Thymus (tissue), 14 donors: ENCODE measurements at places on chromosomes 1 and 21. TPM values are rescaled to one million over a fixed set of nuclear protein-coding genes. Genes with fewer than 3 reads are reported as not detected.

Gene S100B
- 36.5 TPM for total RNA-seq

Gene FABP3
- 5.2 TPM for total RNA-seq

Gene ATP6V1G3
- total RNA-seq: not detected

Gene CD244
- 10.3 TPM for total RNA-seq

Gene UQCRHL
- total RNA-seq: 9.0 TPM

Gene CRYBG2
- total RNA-seq: 0.76 TPM

Gene ELAVL4
- 2.1 TPM for total RNA-seq

Gene RAB42
- 51.5 TPM for total RNA-seq

Gene SLC9C2
- 0.09 TPM for total RNA-seq

Gene NGF
- 0.47 TPM for total RNA-seq

Gene TCHHL1
- 0.05 TPM for total RNA-seq

Gene SPRR3
- total RNA-seq: 0.28 TPM

DNA sequence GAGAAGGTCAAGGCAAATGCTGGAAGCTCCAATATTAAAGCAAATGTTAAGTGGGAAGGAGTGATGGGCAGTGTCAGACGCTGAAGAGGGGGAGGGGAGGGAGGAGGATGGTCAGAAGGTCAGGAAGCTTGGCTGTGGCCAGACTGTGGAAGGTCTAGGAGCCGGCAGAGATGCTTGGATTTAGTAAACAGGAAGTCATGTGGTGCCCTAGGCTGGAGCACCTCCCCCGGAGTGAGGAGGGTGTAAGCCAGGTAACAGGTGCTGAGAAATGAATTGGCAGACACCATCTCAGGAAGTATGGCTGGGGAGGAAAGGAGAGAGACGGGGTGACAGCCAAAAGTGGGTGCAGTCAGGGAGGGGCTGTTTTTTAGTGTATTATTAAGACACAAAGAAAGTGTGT is 17.7 kb downstream of the CSMD2 start:
- no peak for DNase-seq
- no peaks in the 10 kb centered on the region for H3K27me3 ChIP-seq
- no peak overlapping the region for H3K27ac ChIP-seq
- H3K4me1 ChIP-seq: no peaks in the 10 kb centered on the region
- no peak overlapping the region for H3K4me3 ChIP-seq

GRCh38 chr1:108327534-108328466 is 83.9 kb upstream of the NBPF4 start:
- no peak overlapping the region for H3K4me3 ChIP-seq
- no peaks in the 10 kb centered on the region for H3K4me1 ChIP-seq
- no peaks in the 10 kb centered on the region for H3K27me3 ChIP-seq

GRCh38 chr1:182848736-182849135 is 9.6 kb downstream of the DHX9 start:
- DNase-seq: no peak
- H3K27ac ChIP-seq: no peak overlapping the region
- no peak overlapping the region for H3K4me3 ChIP-seq
- H3K27me3 ChIP-seq: no peaks in the 10 kb centered on the region

DNA sequence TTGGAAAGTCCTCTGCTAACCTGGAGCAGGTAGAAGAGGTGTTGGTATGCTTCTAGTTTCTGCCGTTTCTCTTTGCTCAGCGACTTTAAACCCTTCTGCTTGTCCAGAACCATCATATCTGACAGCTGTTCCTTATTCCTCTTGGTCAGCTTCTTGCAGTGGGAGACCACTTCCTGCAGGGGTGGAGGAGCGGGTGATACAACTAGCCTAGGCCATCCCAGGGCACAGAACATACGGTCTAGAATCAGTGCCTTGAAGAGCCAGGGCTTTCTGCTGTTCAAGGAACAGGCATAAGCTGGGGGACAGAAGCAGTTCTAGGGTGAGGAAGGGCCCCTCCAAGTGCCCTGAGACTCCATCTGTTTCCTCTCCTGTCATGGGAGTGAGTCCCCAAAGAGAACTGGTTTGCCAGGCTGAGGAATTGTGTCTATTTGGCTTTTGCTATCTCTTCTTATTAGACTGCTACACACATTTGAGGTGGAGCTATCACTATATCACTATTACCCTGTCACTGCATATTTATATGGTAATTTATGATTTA is 32.5 kb downstream of the IQGAP3 start:
- H3K27me3 ChIP-seq: no peaks in the 10 kb centered on the region
- H3K36me3 ChIP-seq: peaks cover 27% of the 10 kb centered on the region
- H3K4me1 ChIP-seq: no peaks in the 10 kb centered on the region
- no peak overlapping the region for H3K27ac ChIP-seq
- no peak for DNase-seq

GRCh38 chr1:12511516-12512468 is 106.2 kb downstream of the DHRS3 start:
- H3K36me3 ChIP-seq: peaks cover 6% of the 10 kb centered on the region
- H3K27me3 ChIP-seq: no peaks in the 10 kb centered on the region
- H3K4me3 ChIP-seq: peak overlapping the region; percentile 19
- H3K27ac ChIP-seq: peak overlapping the region; percentile 93
- peaks cover 18% of the 10 kb centered on the region for H3K4me1 ChIP-seq

- H3K27me3 ChIP-seq: no peaks in the 10 kb centered on the region
- no peaks in the 10 kb centered on the region for H3K4me1 ChIP-seq
- H3K27ac ChIP-seq: no peak overlapping the region
- no peak for DNase-seq
- H3K36me3 ChIP-seq: no peaks in the 10 kb centered on the region
- no peak overlapping the region for H3K4me3 ChIP-seq
Observed at GRCh38 chr1:194535369-194535768, 1349.0 kb upstream of the B3GALT2 start.

DNA sequence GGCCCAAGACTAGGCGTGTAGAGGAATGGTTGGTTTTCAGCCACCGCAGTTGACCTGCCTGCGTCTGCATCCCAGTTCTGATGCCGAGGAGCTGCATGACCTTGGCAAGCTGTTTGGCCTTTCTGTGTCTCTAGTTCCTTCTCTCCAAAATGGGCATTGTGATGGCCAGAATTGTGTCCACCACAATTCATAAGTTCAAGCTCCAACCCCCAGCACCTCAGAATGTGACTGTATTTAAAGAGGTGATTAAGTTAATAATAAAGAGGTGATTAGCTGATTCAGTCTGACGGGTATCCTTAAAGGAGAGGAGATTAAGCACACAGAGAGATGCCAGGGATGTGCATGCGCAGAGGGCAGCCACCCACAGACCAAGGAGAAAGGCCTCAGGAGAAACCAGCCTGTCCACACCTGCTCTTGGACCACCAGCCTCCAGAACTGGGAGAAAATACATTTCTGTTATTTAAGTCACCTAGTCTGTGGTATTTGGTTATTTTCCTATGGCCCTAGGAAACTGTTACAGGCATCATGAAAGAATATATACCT is 28.5 kb downstream of the MAB21L3 start:
- H3K27ac ChIP-seq: no peak overlapping the region
- no peaks in the 10 kb centered on the region for H3K4me1 ChIP-seq
- no peak overlapping the region for H3K4me3 ChIP-seq
- no peak for DNase-seq
- no peaks in the 10 kb centered on the region for H3K36me3 ChIP-seq
- H3K27me3 ChIP-seq: no peaks in the 10 kb centered on the region

- H3K4me3 ChIP-seq: no peak overlapping the region
- no peaks in the 10 kb centered on the region for H3K27me3 ChIP-seq
- no peaks in the 10 kb centered on the region for H3K36me3 ChIP-seq
- H3K27ac ChIP-seq: no peak overlapping the region
- no peak for DNase-seq
- no peaks in the 10 kb centered on the region for H3K4me1 ChIP-seq
Observed at GRCh38 chr1:105359457-105359856, 1609.8 kb downstream of the AMY1C start.

GRCh38 chr1:19036041-19036812 is 79.8 kb upstream of the IFFO2 start:
- H3K36me3 ChIP-seq: no peaks in the 10 kb centered on the region
- no peak overlapping the region for H3K27ac ChIP-seq
- peaks cover 10% of the 10 kb centered on the region for H3K27me3 ChIP-seq
- H3K4me1 ChIP-seq: no peaks in the 10 kb centered on the region

- H3K4me1 ChIP-seq: no peaks in the 10 kb centered on the region
- H3K4me3 ChIP-seq: no peak overlapping the region
- no peak overlapping the region for H3K27ac ChIP-seq
- H3K27me3 ChIP-seq: no peaks in the 10 kb centered on the region
- H3K36me3 ChIP-seq: no peaks in the 10 kb centered on the region
Observed at GRCh38 chr1:233897325-233898162, 6.9 kb upstream of the SLC35F3 start.

DNA sequence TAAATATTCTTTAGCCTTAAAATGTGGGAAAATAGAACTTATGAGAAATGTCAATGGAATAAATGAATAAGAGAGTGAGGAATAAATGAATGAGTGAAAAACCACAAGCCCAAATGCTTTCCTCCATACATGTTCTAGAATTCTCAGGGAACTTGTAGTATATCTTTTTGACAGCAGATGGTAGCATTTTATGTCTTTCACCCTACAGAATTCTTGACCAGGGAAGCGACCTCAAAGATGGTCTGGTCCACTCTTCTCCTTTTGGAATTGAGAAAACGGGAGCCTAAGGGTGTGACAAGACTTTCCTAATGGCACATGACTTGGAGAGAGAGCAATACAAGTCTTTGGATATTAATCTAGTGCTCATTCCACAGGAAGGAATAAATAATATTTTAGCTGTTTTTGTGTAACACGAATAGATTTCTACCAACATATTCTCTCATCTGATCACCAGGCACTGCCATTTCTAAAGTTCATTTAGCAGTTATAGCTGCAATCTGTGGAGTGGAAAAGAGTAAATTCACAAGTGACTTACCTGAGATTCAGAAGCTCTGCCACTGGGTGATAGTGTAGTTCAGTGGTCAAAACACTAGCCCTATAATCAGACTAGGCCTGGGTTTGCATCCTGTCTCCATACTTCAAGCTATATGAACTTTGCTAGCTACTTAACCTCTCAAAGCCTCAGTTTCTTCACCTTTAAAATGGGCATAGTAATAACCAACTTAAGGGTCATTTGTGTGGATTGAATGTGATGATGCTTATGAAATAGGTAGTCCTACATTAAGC is 15.0 kb upstream of the F5 start:
- no peaks in the 10 kb centered on the region for H3K36me3 ChIP-seq
- H3K4me1 ChIP-seq: peaks cover 12% of the 10 kb centered on the region
- H3K27ac ChIP-seq: no peak overlapping the region
- no peak for DNase-seq
- no peak overlapping the region for H3K4me3 ChIP-seq

- H3K36me3 ChIP-seq: no peaks in the 10 kb centered on the region
- no peak for DNase-seq
- no peaks in the 10 kb centered on the region for H3K4me1 ChIP-seq
- no peak overlapping the region for H3K27ac ChIP-seq
Observed at GRCh38 chr1:190597294-190597693, 119.6 kb upstream of the BRINP3 start.

- DNase-seq: no peak
- H3K27ac ChIP-seq: no peak overlapping the region
- H3K4me3 ChIP-seq: no peak overlapping the region
- no peaks in the 10 kb centered on the region for H3K27me3 ChIP-seq
- no peaks in the 10 kb centered on the region for H3K4me1 ChIP-seq
- H3K36me3 ChIP-seq: no peaks in the 10 kb centered on the region
Observed at GRCh38 chr1:12114916-12115315, 51.8 kb downstream of the TNFRSF8 start.

DNA sequence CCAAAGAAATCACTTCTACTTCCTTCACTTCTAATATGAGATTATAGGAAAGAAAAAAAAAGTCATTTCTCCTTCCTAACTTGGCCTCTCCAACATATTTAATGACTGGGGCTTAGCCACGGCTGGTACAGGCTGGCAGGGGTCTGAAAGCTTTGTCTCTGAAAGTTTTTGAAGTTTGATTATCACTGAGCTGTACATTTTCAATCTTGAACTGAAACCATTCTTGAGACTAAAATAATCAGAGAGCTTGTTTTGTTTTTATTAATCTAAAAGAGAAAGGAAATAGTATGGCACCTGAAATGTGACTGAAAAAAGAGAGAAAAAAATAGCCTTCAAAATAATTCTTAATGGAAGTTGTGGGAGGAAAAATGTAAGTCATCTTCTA is 3.8 kb upstream of the KRTAP19-8 start:
- no peak overlapping the region for H3K4me3 ChIP-seq
- no peak for DNase-seq
- no peaks in the 10 kb centered on the region for H3K27me3 ChIP-seq
- H3K4me1 ChIP-seq: no peaks in the 10 kb centered on the region
- no peaks in the 10 kb centered on the region for H3K36me3 ChIP-seq

DNA sequence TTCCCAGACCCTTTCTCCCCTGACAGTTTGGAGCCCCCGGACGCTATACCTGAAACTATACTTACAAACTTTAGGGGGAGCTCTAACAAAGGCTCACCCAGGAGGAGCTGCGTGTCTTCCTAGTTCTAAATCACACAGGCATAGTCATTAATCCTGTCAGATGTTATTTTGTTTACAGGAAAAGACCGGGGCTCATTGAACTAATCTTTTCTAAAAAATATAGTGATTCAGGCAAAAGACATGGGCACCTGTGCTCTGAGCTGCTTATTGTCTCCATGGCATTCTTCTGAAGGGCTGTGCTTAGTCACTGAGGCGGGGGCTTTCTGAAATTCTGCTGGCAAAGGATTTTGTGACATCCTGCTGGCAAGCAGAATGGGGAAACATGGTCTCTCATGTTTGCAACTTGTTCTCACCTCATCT is 1577.0 kb downstream of the NCAM2 start:
- H3K4me3 ChIP-seq: peak overlapping the region; percentile 23
- H3K36me3 ChIP-seq: no peaks in the 10 kb centered on the region
- peak overlapping the region; percentile 38 for H3K27ac ChIP-seq
- H3K4me1 ChIP-seq: no peaks in the 10 kb centered on the region
- no peaks in the 10 kb centered on the region for H3K27me3 ChIP-seq
- peak; percentile 11 for DNase-seq

GRCh38 chr21:9738527-9738926 is 782.9 kb upstream of the TPTE start:
- no peaks in the 10 kb centered on the region for H3K27me3 ChIP-seq
- no peak overlapping the region for H3K4me3 ChIP-seq
- no peaks in the 10 kb centered on the region for H3K36me3 ChIP-seq
- no peak for DNase-seq
- H3K27ac ChIP-seq: no peak overlapping the region

DNA sequence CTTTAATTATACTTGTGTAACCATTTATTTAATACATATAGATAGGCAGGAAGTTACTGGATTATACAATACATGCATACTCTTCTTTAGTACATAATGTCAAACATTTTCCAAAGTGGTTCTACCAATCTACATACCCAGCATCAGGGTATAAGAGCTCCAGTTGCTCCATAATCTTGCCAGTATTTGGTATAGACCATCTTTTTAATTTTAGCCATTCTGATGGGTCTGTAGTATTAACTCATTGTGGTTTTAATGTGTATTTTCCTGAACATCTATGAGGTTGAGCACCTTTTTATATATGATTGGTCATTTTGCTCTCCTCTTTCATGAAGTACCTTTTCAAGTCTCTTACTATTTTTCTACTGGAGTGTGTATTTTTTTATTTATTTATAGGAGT is 32.1 kb downstream of the EBNA1BP2 start:
- no peaks in the 10 kb centered on the region for H3K4me1 ChIP-seq
- no peak for DNase-seq
- no peaks in the 10 kb centered on the region for H3K36me3 ChIP-seq
- H3K27ac ChIP-seq: no peak overlapping the region

GRCh38 chr1:96259399-96259798 is 462.2 kb upstream of the PTBP2 start:
- no peak overlapping the region for H3K27ac ChIP-seq
- DNase-seq: no peak
- no peaks in the 10 kb centered on the region for H3K4me1 ChIP-seq
- H3K36me3 ChIP-seq: no peaks in the 10 kb centered on the region
